GM19239 (cell line): ENCODE measurements at places on chromosomes 2 and 18.

GRCh38 chr2:219107758-219108157, 47.0 kb upstream of the IHH start:
- no peak for DNase-seq

GRCh38 chr2:101858246-101858645, 133.5 kb upstream of the IL1R2 start:
- DNase-seq: no peak

- DNase-seq: no peak
Measured at GRCh38 chr2:215003001-215003400, 135.4 kb downstream of the ABCA12 start.

DNA sequence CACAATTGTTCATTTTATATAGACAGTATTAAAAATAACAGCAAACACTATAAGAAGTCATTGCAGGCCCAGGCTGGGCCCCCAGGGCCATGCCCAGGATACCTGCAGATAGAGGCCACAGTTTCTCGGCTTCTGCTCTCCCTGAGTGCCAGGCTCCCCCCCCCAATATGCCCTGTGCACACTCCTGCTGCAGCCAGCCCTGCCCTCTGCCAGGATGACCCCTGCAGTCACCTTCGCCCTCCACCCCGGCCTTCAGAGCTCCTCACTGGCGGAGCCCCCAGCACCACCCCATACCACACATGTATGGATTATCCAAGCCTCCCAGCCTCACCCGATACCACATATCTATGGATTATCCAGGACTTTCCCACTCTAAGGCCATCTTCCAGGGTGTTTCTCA, 104.5 kb downstream of the TPO start:
- DNase-seq: no peak

GRCh38 chr2:168607992-168608391, 151.9 kb downstream of the CERS6 start:
- DNase-seq: no peak

GRCh38 chr18:62458868-62459716, 63.7 kb upstream of the ZCCHC2 start:
- no peak for DNase-seq

GRCh38 chr2:85394976-85395375, 15.2 kb downstream of the CAPG start:
- DNase-seq: no peak

- no peak for DNase-seq
Measured at GRCh38 chr2:86498468-86499260, 57.5 kb downstream of the KDM3A start.

GRCh38 chr2:60306267-60306861, 247.1 kb downstream of the BCL11A start:
- DNase-seq: no peak

- no peak for DNase-seq
Measured at GRCh38 chr2:56217106-56217505, 33.3 kb downstream of the CCDC85A start.

- no peak for DNase-seq
Measured at GRCh38 chr2:68834737-68835376, 36.3 kb downstream of the BMP10 start.

DNA sequence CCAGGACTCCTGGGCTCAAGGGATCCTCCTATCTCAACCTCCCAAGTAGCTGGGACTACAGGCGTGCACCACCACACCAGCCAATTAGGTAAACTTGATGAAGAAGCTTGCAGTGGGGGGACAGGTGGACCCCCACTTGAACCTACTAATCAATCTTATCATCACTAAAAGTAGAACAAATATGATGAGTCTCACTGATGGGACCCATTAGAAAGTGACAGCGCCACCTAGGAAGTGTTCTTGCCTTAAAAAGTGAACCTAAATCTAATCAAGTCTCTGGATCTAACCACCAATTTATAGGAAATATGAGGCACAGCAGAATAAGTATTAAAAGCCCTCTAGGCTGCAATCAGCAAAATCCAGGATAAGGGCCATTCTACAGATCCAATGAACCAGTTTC, 79.2 kb downstream of the BIN1 start:
- DNase-seq: no peak

DNA sequence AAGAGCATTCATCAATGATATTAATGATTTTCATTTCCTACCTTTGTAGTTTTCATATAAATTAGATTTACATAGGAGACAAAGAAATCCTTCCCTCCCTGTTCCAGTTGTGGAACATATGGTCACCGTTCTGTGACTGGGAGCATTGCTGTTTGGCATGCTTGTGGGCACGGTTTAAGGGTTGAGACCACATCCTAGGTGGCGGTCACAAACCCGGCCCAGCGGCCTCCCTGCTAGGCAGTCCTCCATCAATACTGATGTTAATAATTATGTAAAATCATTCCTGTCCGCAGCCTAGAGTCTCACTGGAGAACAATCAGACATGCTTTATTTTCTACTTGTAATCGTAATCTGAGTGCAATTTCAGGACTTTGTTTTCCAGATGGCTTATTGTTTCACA, 117.9 kb downstream of the AGAP1 start:
- no peak for DNase-seq

DNA sequence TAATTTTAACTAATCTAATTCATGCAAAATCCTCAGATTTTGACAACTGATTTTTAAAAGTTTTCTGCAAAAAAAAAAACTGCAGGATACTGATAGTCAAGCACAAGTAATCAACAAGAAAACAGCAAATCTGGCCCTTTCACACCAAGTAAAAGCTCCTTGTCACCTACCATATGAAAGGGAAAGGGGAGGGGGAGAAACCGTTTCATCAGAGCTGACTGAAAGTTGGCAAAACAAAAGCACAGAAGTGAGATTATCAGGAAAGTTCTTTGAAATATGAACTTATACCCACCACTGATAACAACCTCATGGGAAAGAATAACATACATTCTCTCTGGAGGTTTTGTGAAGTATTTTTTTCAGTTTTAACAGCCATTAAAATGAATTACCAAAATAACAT, 38.7 kb downstream of the ZNF521 start:
- no peak for DNase-seq

DNA sequence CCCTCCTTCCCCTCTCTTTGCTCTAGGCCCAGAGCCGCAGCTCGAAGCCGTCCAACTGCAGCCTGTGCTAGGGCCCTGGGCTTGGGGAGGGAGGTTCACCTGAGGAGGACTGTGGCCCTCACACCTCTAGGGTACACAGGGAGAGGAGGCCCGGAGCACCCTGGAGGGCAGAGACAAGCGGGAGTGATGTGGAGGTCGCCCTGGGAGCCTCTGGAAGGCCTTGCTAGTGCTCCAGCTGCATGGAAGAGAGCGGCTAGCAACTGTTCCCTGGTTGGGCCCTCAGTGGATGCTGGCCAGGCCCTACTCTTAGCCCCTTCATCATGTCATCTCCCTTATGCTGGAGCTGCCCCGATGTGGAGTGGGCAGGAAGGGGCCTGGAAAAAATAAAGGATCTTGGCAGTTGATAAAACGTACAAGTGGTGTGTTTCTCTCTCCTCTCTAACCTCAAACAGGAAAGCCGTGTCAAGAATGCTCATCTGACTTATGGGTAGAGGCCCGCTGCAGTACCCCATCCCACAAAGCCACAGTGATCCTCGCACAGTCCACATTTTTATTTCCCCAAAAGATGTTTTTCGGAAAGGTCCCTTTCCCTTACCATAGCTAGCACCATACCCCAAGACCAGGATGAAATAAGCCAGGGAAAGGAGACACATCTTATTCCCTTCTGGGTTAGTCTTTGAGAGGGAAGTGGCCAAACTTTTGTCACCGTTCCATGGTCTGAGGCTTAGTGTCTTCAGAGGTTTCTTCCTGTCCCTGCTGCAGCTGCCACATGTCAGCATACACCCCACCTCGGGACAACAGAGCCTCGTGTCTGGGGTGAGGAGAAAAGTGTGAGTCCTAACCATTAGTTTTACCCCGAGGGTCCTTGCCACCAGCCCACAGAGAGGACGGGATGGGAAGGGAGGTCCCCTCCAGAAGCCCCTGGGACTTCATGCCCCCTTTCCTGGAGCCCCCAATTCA, 2.9 kb downstream of the ZFAND2B start:
- no peak for DNase-seq

GRCh38 chr2:104804148-104804890, 49.6 kb upstream of the POU3F3 start:
- no peak for DNase-seq

DNA sequence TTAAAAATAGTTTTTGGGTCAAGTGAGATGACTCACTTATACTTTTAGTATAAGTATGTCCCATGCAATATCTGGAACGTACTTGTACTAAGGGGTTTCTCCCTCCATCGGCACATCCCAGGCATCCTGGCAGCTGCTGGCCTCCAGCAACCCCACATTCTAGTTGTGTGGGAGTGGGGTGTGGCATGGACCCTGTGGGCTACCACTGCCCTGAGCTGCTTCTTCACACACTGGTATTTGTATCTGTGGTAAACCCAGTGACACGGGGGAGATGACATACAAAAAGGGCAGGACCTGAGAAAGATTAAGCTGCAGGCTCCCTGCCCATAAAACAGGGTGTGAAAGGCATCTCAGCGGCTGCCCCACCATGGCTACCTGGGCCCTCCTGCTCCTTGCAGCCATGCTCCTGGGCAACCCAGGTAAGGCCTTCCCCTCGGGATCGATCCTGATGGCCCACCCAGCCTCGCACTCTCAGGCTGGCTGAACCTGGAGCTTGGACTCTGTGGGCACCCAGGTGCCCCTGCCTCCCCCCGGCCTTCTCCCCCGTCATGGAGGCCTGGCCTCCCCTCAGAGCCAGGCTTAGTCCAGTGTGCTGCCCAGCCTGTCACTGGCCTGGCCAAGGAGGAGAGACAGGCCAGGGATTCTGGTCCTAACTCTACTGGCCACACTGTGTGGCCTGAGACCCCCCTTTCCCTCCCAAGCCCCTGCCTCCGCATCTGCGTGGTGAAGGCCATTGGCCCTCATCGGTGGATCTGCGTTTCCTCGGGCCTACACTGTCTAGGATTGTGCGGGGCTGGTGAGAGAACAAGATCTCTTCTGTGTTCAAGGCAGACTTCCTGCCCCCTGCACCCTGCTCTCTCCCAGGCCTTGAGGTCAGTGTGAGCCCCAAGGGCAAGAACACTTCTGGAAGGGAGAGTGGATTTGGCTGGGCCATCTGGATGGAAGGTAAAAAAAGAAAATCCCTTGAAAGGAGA, at the start of gene GNLY:
GNLY (plus strand) TSS at position 307 of the 974 bp plus-strand sequence; CDS start at position 368, 61 bp downstream.
- no peak for DNase-seq

- peak; percentile 66 for DNase-seq
Measured at GRCh38 chr2:199462956-199463692, 5.4 kb upstream of the SATB2 start.

DNA sequence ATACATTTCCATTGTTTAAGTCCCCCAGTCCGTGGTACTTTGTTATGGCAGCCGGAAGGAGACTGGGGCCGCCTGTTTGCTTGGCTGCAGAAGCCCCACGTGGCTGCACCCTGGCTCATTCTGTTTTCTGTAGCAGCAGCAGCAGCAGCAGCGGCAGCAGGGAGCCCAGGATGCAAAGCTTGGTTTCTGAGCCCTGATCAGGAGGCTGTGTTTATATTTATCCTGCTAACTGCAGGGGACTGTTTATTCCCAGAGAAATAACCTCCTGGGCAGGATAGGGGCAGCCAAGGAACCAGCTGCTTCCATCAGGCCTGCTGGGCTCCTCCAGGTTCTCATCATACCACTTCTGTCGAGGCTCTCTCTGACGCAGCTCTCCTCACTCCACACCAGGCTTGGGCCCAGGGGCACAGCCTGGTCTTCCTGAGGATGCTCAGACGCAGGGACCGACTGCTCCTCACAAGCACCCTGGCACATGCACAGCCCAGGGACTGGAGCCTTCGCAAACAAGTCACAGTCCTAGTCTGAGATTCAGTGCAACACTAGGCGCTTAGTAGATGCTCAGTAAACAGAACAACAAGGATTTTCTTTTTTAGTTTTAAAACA, 139.0 kb downstream of the MSH2 start:
- no peak for DNase-seq

- no peak for DNase-seq
Measured at GRCh38 chr2:134564549-134564948, 154.3 kb downstream of the TMEM163 start.

- no peak for DNase-seq
Measured at GRCh38 chr2:28206762-28207161, 185.9 kb upstream of the FOSL2 start.
